SK-N-MC (cell line): ENCODE measurements at places on chromosomes 1 and 21.

GRCh38 chr1:218874801-218875400 lies 298.8 kb upstream of the LYPLAL1 start:
- no peak for DNase-seq

- DNase-seq: no peak
Observed at GRCh38 chr1:8016895-8017241, 9.2 kb downstream of the ERRFI1 start.

DNA sequence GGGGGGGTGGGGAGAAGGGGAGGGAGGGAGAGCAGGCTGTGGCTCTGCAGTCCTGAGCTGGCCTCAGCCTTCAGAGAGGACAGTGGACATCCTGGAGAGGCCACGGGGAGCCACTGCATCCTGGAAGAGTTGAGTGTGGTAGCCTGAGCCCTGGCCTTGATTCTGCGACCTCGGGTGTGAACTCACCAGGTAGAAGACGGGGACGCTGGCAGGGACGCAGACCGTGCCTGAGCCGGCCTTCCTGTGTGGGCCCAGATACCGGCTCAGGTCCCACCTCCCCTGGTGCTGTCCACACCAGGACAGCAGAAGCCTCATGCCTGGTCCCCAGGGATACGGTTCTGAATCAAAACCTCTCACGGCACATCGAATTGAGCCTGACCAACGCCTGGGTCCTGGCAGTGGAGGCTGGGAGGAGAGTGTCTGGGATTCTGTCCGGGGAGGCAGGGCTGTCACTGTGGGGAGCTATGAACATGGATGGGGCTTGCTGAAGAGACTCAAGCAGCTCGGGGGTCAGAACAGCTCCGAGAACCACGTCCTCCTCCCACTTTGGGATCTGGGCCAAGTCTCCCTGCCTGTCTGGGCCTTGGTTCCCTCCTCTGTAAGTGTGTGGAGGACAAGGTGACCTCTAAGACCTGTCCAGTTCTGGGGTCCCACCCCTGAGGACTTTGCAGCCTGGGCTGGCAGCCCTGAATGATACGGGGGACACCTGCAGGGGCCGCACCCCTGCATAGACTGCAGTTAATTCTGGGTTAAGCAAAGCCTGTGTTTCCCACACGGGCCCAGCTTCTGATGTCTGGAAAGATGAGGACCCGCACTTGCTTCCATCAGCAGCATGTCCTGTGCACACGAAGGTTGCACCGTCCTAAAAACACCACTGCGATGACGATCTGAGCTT lies 30.4 kb downstream of the RRP1 start:
- DNase-seq: no peak

DNA sequence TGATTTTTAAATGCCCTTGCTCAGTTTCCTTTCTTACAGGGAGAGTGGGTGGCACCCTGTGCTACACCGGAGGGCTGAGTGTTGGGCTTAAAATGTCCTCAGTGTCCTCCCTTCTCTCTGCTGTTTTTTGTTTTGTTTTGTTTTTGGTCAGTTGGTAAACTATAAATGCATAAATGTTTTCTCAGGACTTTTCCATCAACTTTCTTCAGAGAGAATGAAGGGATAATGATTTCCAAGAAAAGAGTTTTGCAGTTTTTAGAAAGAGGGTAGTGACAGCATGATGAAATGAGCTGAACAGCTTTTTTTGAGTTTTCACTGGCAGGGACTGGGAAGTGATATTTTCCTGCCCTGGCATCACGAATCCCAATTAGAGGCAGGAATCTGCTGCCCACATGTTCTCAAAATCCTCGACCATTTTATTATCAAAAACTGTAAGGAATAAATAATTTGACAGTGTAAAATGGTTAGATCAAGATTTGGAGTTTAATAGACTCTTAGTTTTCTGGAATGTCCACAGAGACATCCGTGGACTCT lies 15.2 kb downstream of the LAMC1 start:
- no peak for DNase-seq

GRCh38 chr1:2585318-2586092 lies 1.1 kb upstream of the PRXL2B start:
- DNase-seq: peak; percentile 8
